ENCODE measurements at places on chromosomes 2 and 18.

DNA sequence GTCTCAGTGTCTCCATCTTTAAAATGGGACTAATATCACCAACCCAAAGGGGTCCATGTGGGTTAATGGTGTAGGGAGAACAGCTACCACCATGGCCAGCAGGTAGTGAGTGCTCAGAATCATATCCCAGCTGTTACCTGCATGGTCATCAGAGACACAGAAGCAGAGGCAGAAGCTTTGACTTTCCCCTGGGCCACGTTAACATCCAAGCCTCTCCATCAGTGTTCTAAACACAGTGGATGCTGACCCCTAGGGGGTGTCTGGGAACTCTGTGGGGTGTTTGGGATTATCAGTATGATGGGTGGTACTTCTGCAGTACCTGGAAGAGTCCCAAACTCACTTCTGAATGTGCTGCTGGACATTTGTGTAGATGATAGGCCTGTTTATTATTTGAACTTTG, 93.6 kb downstream of the GYPC start:
- no peak for DNase-seq

DNA sequence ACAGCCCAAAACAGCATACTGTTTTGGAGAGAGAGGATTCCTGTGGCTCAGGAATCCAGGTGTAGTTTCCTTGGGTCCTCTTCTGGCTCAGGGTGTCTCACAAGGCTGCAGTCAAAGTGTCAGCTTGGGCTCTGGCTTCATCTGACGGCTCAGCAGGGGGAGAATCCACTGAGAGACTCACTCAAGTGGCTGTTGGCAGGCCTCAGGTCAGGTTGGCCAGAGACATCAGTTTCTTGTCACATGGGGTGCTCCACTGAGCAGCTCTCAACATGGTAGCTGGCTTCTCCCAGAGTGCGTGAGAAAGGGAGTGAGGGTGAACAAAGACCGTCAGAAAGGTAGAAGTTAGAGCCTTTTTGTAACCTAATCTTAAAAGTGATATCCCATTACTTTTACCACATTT, 168.4 kb downstream of the SOCS6 start:
- no peak for DNase-seq

DNA sequence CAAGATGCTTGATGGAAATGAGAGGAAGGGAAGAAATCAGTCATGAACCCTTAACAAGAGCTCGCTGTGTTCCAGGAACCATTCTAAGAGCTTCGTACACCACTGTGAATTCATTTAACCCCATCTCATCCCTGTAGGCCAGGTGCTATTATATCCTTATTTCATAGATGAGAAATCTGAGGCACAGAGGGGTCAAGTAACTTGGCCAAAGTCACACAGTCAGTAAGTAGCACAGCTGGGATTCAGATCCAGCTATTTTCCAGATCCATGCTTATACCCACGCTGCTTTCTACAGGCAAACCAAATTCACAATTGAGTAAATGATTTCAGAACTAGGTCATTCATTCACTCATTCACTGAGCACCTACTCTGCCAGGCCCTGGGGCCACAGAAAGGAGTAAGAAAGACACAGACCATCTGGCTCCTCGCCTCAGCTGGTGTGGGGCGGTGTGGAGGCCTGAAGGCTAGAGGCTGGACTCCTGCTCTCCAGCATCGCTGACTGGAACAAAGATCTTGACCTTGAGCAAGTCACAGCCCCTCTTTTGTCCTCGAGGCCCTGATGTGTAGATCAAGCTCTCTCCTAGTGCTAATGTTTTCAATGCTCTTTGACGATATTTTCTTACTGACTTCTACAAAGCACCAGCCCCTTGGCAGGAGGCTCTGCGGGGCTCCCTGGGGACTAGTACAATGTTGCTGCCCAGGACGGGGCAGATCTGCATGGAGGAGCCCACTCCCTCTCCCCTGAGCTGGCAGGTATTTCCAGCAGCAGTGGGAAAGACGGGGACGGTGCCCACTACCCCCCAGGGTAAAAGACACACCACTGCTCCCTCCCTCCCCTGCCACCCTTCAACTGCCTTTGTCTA, 26.5 kb downstream of the STEAP3 start:
- DNase-seq = no peak

GRCh38 chr2:109516445-109517117, 97.2 kb downstream of the SEPTIN10 start:
- DNase-seq = no peak

- DNase-seq = peak; percentile 36
Observed at GRCh38 chr2:68653538-68653982, 10.2 kb downstream of the PROKR1 start.

GRCh38 chr18:36513556-36513955, 216.0 kb downstream of the FHOD3 start:
- DNase-seq = no peak

DNA sequence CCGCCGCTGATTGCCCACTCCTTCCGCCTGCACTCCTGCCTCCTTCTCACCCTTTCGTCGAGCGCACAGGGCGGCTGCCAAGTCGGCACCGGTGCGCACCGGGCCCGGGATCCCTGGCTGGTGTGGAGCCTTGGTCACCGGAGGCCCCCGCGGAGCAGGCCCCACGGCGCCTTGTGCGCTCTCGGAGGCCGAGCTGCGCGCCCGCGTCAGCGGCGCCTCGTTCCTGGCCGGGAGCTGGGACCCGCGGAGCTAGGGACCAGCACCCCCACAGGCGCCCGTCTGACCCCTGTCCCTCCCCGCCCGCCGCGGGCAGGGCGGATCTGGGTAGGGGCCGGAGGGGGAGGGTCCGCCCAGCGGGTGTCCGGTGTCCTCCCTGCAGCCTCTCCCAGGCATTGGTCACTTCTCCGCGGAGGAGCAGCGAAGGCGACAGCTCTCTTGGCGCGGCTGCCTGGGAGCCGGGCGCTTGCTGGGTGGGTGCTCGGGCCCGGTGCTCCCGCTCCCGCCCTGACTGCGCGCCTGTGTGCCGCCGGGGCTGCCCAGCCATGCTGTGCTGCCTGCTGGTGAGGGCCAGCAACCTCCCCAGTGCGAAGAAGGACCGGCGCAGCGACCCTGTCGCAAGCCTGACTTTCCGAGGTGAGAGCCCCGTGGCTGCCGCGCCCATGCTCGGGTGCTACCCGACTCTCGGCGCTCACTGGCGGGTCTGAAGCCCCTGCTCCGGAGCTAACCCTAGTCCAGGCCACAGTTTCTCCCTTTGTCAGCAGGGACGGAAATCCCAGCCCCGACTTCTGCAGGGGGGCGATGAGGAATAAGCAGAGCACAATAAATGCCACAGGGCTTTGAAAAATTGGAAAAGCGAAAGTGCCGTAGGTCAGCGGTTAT, 13.2 kb downstream of the DYSF start:
- no peak for DNase-seq

- no peak for DNase-seq
Observed at GRCh38 chr2:23803965-23804542, 122.9 kb downstream of the ATAD2B start.

DNA sequence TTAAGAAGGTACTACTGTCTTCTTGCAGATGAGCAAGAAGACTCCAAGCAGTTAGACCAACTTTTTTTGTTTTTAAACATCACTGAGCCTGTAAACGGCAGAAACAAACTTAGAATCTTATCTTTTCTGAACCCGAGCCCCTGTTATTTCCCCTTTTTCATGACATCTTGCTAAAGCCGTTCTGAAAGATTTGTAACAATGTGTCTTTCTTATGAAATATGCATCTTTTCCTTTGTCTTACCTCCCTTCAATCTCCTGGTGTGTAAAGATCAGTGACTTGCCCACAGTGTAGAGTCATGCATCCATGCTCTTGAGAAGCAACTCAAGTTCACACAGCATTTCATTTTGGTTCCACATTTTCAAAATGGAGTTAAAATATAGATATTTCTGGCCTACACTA, 288.8 kb upstream of the CELF4 start:
- DNase-seq = no peak

DNA sequence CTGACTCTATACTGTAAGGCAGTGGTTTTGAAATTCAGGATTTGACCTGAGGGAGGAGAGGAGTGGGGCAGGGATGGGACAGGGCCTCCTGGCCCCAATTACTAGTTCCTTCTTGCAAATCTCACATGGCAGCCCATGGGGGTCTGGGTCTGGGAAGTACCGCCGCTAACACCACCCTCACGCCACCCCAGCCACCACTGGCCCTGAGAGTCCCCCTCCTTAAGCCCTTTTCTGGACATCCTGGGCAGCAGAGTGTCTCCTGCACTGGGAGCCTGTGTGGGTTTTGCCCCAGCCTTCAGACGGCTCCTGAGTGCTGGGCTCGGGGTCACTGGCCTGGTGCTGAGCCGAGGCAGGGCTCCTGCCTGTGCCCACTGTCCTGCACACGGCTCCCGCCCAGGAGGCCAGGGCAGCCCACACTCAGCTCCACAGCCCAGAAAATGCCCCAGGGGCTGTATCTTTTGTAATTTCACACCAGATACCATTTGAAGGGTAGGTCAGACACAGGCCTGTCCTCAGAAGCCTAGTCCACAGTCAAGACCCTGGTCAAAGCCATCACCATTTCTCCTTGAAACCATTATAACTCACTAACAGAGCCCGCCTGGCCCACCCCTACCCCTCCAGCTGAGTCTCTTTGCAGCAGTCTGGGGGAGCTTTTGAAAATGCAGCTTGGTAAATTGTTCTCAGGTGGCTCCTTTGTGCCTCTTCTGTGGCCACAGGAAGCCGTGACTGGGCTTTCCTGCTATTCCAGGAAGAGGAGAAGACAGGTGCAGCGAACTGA, 55.1 kb downstream of the CYP27C1 start:
- DNase-seq = no peak

DNA sequence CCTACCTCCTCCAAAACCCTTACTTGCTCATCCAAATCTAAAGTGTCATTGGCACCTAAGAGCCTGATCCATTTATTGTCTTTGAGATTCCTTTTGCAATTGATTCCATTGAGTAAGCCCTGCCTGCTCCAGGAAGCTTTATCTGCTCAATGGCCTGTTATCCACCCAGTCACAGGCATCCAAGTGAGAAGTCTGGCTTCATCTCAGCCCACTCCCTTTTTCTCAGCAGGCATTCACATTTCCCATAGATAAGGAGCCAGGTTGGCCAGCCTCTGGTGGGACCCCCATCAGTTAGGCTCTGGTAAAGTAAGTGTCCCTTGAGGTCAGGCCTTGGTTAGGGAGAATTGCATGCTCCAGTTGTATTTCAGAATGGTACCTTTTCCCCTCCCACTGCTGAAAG, 396.2 kb upstream of the ST6GAL2 start:
- DNase-seq = no peak

DNA sequence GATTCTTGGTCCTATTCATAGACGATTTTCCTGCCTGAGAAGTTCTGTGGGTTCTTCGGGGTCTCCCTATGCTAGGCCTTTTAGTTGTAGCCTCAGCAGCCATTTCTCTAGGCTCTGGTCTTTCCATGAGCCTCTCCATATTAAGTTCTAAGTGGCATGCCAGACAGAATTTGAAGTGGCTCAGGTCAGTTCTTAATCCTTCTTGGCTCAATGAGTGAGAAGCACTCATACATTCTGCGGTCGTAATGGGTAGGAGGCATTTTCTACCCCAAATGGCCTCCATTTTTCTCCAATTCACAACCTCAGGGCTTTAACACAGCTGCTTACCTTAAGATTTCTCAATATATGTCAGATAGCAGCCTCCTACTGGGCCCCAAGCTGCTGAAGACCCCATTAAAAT, 405.3 kb upstream of the GALNT5 start:
- no peak for DNase-seq

DNA sequence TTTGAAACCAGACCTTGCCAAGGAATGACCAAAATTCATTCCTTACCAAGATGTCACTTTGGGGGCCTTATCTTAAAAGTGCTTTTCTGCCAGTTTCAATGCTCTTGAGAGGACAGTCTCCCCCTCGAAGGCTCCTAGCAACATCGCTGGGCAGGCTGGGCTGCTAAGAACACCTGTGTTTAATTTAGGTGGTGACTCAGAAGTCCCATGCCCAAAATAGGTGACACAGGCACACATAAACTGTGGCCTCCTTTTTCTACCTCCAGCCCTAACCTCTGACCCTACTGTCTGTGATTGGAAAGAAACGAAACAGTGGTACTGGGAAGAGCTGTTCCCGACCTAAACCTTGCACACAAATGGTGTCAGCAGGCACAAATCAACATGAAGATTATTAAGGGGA, 28.7 kb upstream of the ROCK2 start:
- no peak for DNase-seq

DNA sequence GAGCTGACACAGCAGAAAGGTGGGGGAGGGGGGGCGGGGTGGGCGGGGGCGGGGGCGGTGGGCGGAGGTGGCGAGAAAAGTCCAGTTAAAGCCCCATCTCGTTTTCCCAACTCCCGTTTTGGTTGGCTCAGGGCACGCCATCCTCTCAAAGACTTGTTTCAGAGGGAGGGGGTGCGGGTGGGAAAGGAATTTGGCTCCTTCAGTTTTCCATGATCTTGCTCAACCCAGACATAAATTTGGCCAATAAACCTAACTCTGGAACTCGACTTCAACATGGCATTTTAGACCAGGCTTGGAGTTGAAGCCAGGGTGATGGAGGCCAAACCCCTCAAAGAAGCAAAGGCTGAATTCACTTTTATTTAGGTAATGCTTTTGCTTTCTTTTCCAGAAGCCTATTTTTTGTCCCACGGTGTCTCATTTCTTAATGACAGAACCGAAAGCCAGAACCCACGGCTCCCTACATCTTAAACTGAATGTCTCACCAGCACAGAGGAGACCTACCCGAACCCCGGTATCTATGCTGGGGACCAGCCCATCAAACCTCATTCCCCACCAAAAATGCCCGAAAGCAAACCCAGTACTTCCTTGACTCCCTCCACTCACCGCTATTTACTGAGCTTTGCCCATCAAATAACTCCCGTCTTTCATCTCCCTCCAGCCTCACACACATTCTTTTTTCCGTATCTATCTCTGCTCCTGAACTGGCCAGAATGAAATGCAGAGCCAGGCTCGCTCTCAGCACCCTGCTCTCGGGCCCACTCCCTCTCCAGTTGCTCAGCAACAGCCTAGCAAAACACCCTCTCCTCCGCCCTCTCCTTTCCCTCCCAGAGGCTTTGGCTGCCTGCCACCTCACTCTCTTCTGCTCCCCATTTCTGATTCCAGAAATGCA, 4.3 kb downstream of the IGFBP5 start:
- DNase-seq = no peak

- DNase-seq = no peak
Observed at GRCh38 chr2:229521576-229521975, 192.8 kb downstream of the DNER start.

- no peak for DNase-seq
Observed at GRCh38 chr2:166573391-166573790, 79.3 kb upstream of the SCN7A start.

- no peak for DNase-seq
Observed at GRCh38 chr18:22558945-22559385, 141.2 kb upstream of the CTAGE1 start.

DNA sequence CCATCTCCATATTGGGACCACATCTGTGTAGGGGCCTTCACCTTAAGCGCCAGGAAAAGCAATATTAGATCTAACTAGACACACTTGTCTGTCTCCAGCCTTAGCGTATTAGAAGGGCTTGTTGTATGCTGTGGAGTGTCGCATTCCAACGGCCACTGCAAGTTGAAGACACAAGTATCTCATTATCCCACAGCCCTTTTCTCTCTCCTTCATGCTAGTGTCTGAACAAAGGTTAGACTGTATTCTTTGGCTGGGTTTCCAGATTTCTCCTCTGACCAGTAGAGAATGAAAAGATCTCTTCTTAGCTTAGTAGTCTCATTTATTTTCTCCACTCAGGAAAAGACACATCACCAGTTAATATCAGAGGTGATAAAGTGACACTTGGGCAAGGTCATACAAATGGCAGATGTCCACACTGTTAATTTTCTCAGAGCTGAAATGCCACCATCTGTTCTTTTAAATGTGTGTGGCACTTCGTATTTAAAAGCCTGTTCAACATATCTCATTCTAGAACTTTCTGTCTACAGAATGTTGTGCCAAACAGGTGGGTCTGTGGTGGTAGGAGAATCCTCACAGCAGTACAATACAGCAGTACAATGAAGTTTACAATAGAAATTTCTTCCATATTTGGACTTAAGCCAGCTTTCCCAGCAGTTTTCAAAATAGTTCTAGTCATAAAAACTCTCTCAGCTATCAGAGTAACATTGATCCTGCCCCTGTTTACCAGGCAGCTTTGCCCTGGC, 94.0 kb upstream of the ITGA6 start:
- no peak for DNase-seq

Measured in activated CD4-positive, alpha-beta T cell treated with anti-CD3 and anti-CD28 coated beads, Interleukin-2, amount 50 U/mL, for 24 hours (primary cell).